Thymus (tissue), 14 donors: ENCODE measurements at places on chromosomes 5 and 9. TPM values are rescaled to one million over a fixed set of nuclear protein-coding genes. Genes with fewer than 3 reads are reported as not detected.
A peak's percentile ranks its signal among the peaks of the same experiment; 100 is the strongest.

GRCh38 chr5:80712919-80713318, 58.1 kb upstream of the DHFR start:
- DNase-seq, result no peak

DNA sequence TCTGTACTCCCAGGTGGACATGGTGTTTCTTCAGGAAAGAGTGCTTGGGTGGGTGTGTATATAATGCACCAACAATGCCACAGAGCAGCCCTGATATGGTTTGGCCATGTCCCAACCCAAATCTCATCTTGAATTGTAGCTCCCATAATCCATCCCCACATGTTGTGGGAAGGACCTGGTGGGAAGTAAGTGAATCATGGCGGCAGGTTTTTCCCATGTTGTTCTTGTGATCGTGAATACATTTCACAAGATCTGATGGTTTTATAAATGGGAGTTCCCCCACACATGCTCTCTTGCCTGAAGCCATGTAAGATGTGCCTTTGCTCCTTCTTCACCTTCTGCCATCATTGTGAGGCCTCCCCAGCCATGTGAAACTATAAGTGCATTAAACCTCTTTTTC, 158.5 kb downstream of the NR3C1 start:
- DNase-seq, result no peak

DNA sequence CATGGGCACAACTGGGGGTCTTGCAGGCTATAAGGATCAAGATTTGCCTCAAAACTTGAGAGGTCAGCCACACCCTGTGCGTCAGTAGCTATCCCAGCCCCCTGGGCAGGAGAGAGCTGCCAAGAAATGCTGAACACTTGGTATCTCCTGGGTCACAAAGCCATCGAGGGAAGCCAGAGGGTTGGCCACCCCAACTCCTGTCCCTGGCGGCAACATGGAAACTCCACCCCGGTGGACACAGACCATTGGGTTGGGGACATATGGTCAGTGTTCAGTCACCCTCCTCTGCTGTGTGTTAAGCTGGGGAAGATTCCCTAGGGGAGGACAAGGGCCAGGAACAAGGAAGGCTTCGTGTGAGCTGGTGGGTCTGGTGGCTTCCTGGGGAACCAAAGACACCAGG, 140.6 kb downstream of the C5orf15 start:
- no peak for DNase-seq

DNA sequence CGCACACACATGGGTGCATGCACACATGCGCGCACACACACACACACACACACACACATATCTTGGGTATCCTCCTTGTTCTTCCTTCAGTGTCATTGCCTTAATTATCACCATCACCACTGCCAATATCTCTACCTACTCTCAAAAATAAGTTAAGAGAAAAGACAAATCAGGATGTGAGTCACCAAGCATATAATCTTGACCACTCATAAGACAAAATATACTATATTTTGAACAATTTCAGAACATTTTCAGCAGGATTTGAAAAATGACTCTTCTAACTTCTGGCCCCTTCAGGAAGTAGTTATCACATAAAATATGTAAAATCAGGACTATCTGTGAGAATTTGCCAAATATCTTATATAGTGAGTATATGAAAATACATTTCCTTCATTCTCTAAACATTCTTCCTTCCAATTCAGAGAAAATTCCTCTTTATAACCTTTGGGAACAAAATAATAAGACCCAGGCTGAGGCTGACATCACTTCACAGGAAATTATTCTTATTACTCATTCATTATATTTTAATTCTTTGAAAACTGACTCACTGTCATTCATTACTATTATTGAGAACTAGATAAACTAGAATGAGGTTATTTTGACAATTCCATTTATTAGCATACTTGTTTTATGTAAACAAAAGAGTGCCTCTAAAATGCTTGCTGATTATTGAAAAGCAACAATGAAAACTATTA, 772.0 kb upstream of the ACO1 start:
- no peak for DNase-seq

GRCh38 chr5:6721442-6721841, 8.2 kb downstream of the TENT4A start:
- DNase-seq, result no peak

The POLK gene
- polyA plus RNA-seq, result 10.2 TPM

DNA sequence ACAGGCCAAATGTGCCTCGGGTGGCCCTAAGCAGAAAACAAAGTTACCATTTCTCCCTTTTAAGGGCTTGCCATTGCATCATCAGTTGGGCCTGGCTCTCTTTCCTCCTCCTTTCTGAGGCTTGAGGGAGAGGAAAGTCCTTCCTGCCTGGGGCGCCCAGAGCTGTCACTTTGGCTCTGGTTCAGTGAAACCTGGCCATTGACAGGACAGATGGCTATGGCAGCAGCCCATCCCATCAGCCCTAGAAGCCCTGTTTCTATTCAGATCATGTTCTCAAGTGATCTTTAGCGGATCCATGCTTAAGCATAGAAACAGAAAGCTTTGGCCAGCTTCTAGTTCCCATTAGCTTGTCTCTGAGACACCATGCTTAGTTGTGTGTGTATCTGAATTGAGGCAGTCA, 293.4 kb downstream of the YTHDC2 start:
- DNase-seq, result no peak

- DNase-seq, result no peak
Observed at GRCh38 chr5:75108515-75108914, 56.2 kb upstream of the GCNT4 start.

GRCh38 chr5:78637468-78637867, 11.1 kb downstream of the LHFPL2 start:
- DNase-seq, result no peak

- no peak for DNase-seq
Observed at GRCh38 chr5:31962871-31963307, 211.2 kb downstream of the GOLPH3 start.

DNA sequence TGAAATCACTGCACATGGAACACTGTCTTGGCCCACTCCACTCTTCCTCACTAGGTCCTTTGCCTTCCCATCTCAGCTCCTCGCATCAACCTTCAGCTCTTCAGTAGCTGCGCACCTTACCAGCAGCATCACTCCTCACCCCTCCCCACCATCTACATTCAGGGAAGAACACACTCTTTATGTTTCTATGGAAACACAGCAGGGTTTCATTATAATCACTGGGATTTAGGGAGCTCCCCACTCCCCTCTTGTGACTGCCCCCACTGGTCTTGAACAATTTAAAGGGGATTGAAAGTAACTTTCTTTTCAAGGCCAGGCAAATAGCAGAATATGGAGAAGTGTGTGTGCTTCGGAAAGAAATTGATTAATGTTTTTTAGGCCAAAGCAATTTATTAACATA, 111.2 kb downstream of the INSYN2B start:
- DNase-seq, result no peak

DNA sequence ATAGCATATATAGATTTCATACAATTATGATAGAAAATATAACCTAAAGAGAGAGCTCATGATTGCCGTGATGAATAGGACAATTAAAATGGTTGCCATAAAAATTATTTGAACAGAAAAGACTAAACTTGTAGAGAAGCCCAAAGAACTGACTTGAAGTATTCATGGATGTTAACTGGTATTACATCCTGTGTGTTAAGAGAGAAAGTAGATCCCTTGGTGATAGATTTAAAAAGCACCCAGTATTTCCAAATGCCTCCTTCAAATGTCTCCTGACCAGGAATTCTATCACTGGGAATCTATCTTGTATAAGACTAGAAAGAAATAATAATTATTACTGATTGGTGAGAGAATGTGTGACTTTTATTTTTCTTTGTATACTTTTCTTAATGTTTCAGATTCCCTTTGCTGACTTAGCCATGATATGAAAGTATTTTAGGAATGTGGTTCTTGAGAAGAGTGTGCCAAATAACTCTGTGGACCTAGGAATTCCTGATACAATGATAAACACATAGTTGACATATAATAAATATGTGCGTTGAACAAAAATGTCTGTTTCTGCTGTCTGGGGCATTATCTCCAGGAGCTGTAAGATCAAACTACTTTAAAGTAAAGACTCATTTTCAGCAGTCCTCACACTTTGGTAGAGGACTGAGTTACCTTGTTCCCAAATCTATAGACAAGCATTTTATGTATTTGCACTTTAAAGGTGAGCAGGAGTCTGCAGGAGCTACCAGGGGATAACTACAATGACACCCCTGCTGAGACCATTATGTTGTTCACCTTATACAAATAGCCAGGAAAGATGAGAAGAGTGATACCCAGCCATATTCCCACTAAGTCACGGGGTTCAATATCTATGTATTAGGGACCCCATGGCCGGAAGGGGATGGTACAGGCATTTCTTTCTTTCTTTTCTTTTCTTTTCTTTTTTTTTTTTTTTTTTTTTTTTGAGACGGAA, 211.1 kb upstream of the TLE4 start:
- DNase-seq, result no peak

DNA sequence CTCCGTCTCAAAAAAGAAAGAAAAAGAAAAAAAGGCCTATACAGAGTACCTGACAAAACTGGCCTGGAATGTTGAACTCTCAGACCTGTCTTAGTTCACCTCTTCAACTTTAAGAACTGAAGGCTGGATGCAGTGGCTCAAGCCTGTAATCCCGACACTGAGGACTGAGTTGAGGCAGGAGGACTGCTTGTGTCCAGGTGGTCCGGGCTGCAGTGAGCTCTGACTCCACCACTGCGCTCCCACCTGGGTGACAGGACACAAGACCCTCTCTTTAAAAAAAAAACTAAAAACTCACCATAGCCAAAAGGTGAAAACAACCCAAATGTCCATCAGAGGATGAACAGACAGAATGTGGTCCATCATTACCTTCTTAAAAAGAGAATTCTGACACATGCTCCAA, 6.4 kb downstream of the MRPL41 start:
- DNase-seq, result no peak

GRCh38 chr5:108531367-108532128, 149.7 kb upstream of the FBXL17 start:
- DNase-seq, result no peak

The ZFR gene
- 54.7 TPM for polyA plus RNA-seq

The PDE6A gene
- polyA plus RNA-seq, result 0.16 TPM

GRCh38 chr9:69371001-69371400, 46.0 kb downstream of the ENTREP1 start:
- DNase-seq, result no peak

The SLC27A6 gene
- 16.3 TPM for polyA plus RNA-seq

DNA sequence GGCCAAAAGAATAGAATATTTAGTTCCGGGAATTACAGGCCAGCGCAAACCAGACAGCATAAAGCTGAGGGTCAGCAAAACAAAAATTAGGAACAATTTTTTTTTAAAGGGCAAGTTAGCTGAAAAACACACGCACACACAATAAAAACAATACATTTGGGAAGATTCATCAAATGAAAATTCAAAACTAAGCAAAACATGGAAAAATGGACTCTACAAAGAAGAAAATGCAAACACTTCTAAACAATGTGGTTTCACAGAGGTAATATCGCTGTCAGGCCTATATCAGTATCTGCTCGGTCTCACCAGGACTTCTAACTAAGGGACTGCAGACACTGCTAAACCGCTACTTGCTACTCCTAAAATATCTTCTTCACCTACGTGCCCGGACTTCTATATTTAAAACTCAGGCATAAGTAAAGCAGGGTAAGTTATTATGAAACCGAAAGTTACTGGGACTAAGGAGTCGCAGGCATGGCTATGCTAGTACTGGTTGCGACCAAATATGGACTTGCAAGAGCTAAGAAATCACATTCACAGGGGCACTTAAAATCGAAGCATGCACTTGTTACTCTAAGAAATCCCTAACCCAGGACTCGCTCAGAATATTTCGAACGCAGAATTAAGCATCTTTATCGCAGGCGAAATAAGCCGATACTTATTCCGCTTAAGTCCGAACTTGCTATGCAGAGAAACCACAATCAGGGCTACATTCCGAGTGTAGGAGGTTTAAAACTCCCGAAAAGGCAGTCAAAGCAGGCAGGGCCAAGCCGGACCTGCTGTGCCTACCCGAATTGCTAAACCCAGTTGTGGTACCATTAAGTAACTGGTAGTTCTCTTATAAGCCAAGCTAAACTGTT, 2.3 kb downstream of the ANXA2R start:
- peak; percentile 48 for DNase-seq

GRCh38 chr5:94693043-94693822, 74.8 kb downstream of the SLF1 start:
- DNase-seq, result peak; percentile 27

DNA sequence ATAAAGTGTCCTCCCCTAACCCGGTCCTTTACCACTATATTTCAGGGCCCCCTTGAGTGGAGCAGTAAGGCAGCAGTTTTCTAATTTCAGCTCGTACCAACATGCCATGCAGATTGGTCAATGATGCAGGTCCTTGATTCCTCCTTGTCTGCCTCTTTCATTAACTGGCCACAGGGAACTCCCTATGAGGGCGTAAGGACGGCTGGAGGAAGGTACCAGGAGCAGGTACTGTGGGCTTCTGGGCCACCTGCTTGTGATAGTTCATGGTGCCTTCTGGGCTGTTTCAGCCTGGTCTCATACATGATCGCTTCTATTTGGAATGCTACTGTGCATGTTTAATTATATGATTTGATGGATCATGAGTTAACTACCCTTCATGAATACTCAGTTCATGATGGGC, 9.4 kb upstream of the ZFR start:
- DNase-seq, result no peak

GRCh38 chr9:120982836-120983235, 56.2 kb upstream of the TRAF1 start:
- no peak for DNase-seq

DNA sequence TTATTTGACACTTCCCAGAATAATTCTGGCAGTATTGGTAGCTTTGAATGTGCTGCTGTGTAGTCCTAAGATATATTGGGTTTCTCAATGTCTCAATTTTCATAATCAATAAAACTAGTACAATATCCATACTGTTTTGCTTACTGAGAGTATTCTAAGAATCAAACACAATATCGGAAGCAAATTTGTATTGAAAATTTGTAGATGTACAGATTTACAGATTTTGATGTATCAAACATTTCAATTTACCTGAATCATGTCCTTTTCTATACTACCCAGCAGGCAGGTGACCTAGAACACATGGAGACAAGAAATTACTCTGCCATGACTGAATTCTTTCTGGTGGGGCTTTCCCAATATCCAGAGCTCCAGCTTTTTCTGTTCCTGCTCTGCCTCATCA, at the start of gene OR13D1:
Gene OR13D1 (plus strand): TSS at position 301 of the 400 bp plus-strand sequence. CDS start 0 bp downstream, at position 301.
- DNase-seq, result no peak

The PCDHGA10 gene
- polyA plus RNA-seq, result 0.87 TPM

GRCh38 chr9:123315635-123316034, 40.4 kb upstream of the CRB2 start:
- no peak for DNase-seq

The FOXD4L3 gene
- polyA plus RNA-seq, result 0.50 TPM

GRCh38 chr5:133457439-133458355, 154.6 kb downstream of the FSTL4 start:
- no peak for DNase-seq

- DNase-seq, result no peak
Observed at GRCh38 chr9:113955076-113955752, 79.1 kb downstream of the ZNF618 start.

GRCh38 chr5:139788294-139788910, 7.2 kb upstream of the PSD2 start:
- DNase-seq, result no peak
